ENCODE measurements at places on chromosomes 1 and 21.

DNA sequence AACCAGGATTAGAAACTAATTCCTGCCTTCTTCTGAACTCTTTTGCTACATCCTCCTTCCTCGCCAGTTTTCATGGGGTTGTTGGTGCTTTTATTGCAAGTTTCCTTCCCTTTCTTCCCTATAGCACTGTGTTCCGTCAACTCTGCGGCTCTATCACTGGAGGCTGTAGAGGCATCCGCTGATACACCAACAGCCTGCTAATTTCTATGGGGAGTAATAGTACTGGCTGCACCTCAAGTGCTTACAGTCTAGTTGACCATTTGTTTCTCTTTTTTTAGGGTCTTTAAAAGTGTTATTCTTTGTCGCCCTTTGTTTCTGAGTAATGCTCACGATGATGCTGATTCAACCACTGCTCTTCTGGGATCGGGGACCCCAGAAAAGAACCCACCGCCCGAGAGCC is 746 bp downstream of the MIS18A start:
- DNase-seq: no peak

DNA sequence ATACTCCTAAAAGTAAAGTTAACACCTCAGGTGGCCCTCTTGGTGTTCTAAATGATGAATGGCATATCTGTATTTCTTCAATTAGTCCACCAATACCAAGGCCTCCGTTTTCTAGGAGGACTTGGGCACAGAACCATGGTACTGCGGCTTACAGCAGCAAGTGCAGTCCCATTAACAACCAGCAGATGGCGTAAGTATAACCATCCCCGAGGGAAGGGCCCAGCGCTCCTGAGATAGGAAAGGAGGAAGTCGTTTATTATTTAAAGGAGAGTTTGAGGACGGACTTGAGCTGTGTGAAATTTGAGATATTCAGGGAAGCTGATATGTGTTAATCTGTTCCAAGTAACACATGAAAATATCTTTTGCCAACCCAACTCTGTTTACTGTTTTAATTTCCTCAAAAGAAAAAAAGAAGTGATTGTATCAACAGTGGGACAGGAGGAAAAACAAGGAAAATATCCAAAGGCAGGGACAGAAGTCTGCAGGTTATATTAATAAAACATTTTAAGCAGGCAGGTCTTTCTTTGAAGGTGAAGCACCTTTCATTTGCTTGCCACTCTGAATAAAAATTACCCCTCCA is 37.7 kb upstream of the KCNJ15 start:
- peak; percentile 77 for DNase-seq

- no peak for DNase-seq
Observed at GRCh38 chr1:52836035-52836434, 6.5 kb upstream of the ZYG11A start.

GRCh38 chr1:17819129-17819802 is 64.1 kb downstream of the ACTL8 start:
- no peak for DNase-seq

DNA sequence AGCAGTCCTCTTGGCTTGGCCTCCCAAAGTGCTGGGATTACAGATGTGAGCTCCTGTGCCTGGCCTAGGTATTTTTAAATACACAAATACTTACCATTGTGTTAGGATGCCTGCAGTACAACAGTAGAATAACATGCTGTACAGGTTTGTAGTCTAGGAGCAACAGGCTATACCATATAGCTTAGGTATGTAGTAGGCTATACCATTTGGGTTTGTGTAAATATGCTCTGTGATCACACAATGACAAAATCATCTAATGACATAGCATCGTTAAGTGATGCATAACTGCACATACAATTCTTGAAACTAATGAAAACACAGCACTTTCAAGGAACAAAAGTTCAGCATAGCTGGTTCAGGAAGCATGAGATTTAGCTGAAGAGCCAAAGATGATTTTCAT is 12.7 kb downstream of the POU2F1 start:
- DNase-seq: no peak

GRCh38 chr21:34570313-34570712 is 44.6 kb downstream of the RCAN1 start:
- no peak for DNase-seq
